Neural crest cell (in vitro differentiated cells): ENCODE measurements at places on chromosomes 11 and 22. TPM values are rescaled to one million over a fixed set of nuclear protein-coding genes. Genes with fewer than 3 reads are reported as not detected.

DNA sequence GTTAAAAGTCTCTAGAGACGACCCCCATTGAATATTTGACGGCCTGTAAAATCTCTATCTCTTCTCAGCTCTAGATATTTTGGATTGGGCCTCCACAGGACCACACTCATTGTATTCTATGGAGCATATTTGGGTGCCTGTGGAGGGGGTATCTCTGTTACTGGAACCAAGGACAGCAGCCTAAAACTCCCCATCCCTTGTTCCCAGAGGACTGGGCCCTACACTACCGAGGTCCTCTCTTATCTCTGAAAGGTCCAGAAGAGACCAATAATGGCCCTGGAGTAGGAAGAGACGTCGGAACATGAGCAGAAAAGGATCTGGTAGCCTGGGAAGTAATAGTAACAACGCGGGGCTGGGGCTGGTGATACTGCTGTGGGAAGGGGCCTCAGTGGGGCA lies 542 bp downstream of the HPS4 start:
- DNase-seq: no peak

OR5A1 gene
- not detected in 2 replicates for total RNA-seq

NFAM1 gene
- 0.07 TPM in 1 of 2 replicates, not detected in the other for total RNA-seq

- no peak for DNase-seq
These were observed 1.3 kb downstream of the ACR start for GRCh38 chr22:50739279-50739691.

MFRP gene
- not detected in 2 replicates for total RNA-seq

VPREB1 gene
- not detected in 2 replicates for total RNA-seq

GRCh38 chr11:102004220-102004619 lies 43.0 kb upstream of the CFAP300 start:
- DNase-seq: no peak

CFAP300 gene
- 6.2 and 6.4 TPM in 2 replicates for total RNA-seq

DNA sequence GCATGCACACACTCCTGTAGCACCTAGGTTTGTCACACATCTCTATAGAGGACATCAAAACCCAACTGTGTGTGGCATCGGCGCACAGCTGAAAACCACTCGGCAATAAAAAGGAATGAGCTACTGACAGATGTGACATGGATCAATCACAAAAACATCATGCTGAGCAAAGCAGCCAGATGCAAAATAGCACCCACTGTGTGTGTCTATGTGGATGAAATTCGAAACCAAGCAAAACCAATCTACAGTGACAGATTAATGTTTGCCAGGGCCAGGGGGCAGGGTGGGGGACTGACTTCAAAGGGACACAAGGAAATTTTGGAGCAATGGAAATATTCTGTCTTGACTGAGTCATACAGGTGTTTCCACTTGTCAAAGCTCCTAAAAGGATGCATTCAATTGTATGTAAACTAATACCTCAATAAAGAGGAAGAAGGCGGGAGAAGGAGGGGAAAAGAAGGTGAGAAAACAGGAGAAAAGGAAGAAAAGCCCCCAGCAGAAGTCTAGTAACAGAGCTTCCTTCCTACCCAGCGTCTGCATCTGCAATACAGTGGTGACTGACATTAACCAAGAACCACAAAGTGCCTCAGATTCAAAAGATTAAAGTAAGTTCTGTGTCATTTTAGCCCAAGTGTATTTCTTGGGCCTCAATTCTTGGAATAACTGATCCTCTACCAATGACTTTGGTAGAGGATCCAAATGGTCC lies 49.8 kb downstream of the PACSIN2 start:
- no peak for DNase-seq

DNA sequence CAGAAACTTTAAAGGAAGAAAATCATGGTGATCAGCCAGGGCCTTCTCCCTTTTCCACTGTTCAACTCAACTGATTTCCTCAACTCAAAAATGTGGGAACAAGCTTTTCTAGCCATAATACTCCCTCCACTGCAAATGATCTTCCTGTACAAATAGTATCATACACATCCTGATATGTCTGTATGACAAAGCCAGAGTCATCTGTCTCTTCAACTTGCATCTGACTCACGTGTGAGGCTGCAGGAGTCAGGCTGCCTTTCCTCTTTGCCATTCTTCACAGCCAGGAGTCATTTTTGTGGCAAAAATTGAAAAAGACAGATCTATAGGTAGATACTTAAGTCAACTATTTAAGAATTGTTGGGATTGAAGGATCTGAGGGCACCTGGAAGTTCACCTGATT lies 13.3 kb downstream of the PATZ1 start:
- no peak for DNase-seq

DNA sequence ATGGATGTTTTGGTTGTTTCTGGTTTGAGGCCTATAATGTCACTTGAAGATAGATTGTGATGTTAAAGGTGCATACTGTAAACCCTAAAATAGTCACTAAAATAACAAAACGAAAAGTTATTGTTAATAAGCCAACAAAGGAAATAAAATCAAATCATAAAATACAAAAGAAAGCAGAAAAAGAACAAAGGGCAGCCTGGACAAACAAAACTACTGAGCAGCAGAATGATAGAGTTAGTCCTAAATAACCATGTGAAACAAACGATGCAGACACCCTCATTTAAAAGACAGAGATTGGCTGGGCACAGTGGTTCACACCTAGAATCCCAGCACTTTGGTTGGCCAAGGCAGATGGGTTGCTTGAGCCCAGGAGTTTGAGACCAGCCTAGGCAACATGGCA lies 90.9 kb upstream of the GAL start:
- no peak for DNase-seq

DNA sequence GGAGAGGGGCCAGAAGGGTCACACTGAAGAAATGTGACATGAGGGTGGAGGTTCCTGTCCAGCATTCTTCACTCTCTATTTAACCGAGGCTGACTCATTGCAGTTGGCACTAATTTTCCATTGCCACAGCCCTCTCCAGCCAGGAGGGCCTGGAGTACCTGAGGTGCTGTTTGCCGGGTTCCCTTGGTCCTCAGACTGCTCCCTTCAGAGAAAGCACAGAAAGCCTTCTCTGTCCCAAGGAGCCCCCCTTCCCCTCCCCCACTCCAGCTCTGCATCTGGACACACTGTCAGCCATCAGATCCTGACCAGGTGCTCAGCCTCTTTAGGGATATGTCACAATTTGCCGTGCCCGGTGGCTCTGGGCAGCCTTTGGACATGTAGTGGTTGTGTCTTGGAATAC lies 3.2 kb upstream of the C11orf91 start:
- no peak for DNase-seq

DNA sequence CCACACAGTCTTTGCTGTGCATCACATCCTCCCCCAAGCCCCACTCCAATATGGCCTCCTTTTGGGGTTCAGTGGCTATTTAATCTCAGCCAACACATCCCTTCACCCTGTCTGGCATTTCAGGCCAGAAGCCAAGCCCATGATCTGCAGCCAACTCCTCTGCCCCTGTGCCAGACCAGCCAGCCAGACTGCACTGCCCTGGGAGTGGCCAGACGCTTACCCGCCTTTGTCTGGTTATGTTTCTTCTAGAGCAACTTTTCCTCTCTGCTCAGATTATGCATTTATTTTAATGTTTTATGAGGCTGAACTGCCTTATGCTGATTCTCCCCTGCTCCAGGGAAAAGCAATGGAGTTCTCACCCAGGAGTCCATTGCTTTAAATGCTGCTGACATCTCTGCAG lies 206.7 kb upstream of the TBCEL start:
- no peak for DNase-seq

SLCO2B1 gene
- not detected in 2 replicates for total RNA-seq

- DNase-seq: no peak
These were observed 99.6 kb downstream of the FAM168A start for GRCh38 chr11:73498343-73498742.

DNA sequence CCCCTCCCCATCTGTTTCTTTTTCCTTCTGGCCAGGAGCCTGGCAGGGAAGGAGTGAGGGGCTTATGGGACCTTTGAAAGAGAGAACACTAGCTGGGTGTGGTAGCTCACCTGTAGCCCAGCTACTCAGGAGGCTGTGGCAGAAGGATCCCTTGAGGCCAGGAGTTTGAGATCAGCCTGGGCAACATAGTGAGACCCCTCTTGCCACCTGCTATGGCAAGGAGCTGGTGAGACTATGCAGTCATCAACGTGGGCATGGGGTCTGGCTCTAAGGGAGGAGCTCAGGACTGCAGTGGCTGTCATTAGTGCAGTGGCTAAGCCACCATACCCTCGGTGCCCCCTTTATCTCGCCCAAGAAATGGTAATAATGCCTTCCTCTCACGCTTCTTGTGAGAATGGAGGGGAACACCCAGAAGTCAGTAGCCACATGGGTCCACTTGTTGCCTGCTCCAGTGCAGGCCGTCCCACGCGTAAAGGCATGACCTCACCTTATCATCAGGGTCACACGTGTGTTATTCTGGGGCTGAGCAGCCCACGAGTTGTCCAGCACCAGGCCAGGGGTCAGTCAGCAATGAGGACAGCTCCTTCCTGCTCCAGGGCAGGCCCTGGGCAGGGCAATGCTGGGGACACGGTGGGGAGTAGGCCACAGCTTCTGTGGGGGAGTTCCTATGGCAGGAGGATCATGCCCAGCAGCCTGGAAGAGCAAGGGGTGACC lies 27.7 kb upstream of the TEF start:
- no peak for DNase-seq

DNA sequence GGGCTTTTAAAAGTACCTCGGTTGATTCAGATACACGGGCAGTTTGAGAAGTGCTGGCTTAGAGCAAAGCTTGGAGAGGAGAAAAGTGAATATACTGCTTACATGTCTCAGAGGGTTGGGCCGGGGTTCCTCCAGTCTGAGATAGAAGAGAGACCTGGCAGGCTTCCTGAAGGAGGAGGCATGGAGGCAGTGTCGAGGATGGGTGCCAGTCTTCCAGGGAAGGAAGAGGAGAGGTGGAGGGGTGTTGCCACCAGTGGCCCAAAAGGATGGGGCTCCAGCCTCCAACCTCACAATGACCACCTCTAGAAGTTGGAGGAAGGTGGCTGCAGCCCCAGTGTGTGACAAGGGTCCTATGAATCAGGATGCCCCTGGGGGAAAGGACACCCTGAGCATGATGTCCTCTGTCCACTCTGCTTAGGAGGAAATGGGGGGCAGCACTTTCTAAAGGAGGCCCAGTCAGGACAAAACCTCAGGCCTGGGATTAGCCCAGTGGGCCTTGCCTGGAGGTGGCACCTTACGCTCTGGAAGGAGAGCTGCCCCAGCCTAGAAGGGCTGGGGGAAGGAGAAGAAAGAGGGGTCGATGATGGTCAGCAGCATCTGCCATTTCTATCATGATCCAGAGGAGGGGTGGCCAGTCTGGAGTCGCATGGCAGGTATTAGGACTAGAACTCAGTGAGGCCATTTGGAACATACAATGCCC lies 65.2 kb downstream of the CD82 start:
- DNase-seq: no peak

MGAT3 gene
- 20.3 and 23.5 TPM in 2 replicates for total RNA-seq

DNA sequence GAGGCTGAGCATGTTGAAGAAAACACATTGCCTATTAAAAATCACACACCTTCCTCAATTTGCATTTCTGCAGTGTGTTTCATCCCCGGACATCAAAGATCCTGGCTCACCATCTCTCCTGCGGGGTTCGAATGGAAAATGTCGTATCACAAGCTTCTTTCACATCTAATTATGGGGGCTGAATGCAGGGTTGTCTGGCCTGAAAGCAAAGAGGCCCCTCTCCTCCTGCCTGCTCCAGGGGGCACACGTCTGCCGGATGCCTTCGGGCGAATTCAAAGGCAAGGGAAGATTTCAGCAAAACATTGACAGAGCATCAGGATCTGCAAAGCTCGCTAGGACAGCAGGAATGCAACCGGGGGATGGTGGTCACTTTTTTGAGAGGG lies 1447.7 kb downstream of the TBC1D22A start:
- peak; percentile 18 for DNase-seq

DNA sequence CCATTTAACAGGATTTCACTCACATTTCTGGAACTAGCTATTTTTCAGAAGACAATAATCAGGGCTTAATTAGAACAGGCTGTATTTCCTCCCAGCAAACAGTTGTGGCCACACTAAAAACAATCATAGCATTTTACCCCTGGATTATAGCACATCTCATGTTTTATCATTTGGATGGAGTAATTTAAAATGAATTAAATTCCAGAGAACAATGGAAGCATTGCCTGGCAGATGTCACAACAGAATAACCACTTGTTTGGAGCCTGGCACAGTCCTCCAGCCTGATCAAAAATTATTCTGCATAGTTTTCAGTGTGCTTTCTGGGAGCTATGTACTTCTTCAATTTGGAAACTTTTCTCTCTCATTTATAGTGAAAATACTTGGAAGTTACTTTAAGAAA lies 9.2 kb downstream of the PRSS23 start:
- no peak for DNase-seq

FAM181B gene
- total RNA-seq: 5.3 and 5.5 TPM in 2 replicates

GRCh38 chr11:8807544-8808225 lies 103.3 kb upstream of the AKIP1 start:
- DNase-seq: no peak

- no peak for DNase-seq
These were observed 682 bp downstream of the PGAP2 start for GRCh38 chr11:3808861-3809623.

- no peak for DNase-seq
These were observed 298.4 kb upstream of the ANO5 start for GRCh38 chr11:21894492-21894891.

DNA sequence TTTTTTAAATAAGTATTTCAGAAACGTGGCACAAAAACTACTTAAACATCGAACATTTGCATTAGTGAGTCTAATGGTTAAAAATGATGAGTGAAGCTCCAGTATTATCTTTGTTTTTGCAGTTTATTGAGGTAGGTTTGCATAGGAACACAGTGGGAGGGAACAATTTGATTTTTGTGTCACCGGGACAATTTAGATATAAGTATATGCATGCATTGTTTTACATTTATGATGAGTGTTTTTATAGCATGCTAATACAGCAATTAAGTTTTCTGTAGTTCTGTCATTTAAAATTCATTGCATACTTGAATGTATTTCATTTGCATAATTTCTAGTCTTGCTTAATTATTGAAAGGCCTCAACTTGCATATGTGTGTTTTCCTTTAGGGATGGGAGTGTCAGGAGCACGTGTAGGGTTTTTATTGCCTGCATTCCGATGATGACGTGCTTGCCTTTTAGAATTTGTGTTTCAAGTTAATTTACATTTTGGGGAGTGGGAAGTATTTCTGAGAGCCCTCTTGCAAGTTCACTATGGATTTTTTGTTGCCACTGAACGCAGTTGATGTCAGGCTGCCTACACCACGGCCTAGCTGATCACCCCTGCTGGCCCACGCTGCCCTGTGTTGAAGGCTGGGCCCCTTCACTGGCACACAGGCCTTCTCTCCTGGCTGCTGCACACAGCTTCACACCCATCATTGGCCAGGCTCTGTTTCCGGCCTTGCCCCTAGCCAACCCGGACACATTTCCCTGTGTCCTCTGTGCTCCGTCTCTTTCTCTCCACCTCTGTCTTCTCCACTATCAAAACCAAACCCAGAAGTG lies 120.9 kb downstream of the TBC1D22A start:
- no peak for DNase-seq

PHF21B gene
- 36.5 and 40.4 TPM in 2 replicates for total RNA-seq

DNA sequence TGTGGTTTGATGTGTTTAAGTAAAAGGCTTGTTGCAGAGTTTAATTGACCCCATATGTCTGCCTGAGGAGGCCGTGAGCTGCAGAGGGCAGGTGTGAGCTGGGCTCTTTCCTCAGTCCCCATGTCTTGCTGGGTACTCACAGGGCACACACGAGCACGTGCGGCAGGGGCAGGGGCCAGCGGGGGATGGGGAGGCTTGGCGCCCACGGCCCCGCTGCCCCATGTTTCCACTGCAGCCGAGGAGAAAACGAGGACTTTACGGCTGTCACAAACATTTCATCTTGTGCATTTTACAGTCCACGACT lies 24.7 kb upstream of the CCDC188 start:
- DNase-seq: no peak

TCN2 gene
- total RNA-seq: 16.2 and 17.4 TPM in 2 replicates
